ENCODE measurements at places on chromosomes 12 and 14.

GRCh38 chr12:127162902-127163301, 1104.1 kb upstream of the TMEM132C start:
- no peak for DNase-seq

DNA sequence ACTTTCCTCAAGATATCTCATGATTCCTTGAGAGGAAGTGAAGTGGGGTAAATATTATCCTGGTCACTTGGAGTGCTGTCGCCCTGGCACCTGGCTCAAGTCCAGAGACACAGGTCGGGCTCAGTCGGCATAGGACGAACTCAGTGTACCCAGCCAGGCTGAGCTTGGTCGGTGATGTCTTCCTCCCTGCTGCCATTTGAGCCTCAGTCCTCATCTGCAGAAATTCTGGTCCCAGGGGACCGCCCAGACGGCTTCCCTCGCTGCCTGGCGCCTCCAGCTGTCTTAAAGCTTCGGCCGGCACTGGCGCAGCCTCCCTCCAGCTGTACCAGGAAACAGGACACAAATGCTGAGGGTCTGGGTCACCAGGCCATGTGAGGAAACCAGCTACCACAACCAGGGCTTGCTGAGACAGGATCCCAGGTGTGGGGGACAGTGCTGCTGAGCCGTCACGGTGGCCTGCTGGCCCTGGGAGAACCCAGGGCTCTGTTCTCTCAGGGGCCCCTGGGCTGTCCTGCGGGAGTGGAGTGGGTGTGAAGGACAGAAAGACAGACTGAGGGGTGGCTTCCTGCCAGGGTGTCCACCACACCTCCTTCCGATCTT, 5.0 kb upstream of the KLC1 start:
- no peak for DNase-seq

DNA sequence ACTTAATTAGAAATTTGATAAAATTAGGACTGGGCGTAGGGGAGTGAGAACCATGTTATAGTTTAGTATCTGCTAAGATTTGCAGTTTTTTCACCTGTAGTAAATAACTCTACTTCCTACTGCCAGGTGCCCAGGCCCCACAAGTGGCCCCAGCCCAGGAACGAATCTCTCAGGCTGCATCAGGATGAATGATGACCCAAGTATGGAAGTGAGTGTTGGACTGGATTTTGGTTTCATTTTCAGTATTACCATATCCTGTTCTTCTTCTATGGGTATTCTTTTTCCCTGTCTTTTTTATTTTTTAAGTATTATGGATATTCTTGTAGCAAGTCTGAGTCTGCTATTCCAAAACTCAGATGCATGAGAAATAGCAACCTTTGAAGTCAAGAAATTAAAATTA, 120.3 kb upstream of the BCAT1 start:
- DNase-seq: no peak

DNA sequence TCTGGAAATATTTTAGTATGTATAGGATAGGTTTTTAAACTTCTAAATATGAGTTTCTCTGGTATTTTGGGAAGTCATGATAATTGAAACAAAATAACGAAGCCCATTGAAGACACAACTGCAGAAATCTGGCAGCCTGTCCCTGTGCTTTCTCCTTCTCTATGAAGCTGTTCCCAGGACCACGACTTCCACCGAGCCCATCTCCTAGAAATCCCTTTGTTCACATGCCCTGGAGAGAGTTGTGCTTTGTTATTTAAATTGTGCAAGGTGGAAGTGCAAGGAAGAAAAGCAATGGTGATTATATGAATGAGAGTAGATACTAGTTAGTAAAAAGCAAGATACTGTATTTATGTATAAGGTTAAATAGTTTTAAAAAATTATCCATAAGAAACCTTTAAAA, 32.2 kb downstream of the STK38L start:
- peak; percentile 51 for DNase-seq

DNA sequence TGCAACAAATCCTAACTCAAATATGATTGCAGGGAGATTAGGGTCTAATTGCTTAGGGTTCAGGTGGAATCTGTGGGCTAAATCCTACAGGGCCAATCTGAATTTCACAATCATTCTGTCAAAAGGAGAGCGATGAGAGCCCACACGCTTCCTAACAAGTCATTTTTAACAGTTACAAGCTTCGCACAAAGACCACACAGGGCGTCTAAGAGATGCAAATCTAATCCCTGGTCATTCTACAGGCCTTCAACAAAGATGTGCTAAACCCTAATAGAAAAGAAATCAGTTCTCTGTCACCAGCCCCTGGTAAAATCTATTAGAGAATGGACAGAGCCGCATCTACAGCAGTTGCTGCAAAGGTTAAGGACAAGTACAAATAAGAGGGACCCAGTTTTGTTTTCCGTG, 15.3 kb downstream of the NKX2-1 start:
- DNase-seq: peak; percentile 54

Measured in H9 (cell line).